ENCODE measurements at places on chromosomes 4 and X. TPM values are rescaled to one million over a fixed set of nuclear protein-coding genes. Genes with fewer than 3 reads are reported as not detected.

The ERVMER34-1 gene
- not detected for total RNA-seq

- no peak overlapping the region for H3K4me3 ChIP-seq
- H3K27me3 ChIP-seq, result no peaks in the 10 kb centered on the region
- no peak for DNase-seq
- H3K36me3 ChIP-seq, result no peaks in the 10 kb centered on the region
- H3K4me1 ChIP-seq, result peaks cover 19% of the 10 kb centered on the region
Measured at GRCh38 chr4:80540349-80540748, 204.8 kb downstream of the CFAP299 start.

- H3K27me3 ChIP-seq, result no peaks in the 10 kb centered on the region
- no peaks in the 10 kb centered on the region for H3K36me3 ChIP-seq
- no peak for DNase-seq
- no peak overlapping the region for H3K27ac ChIP-seq
- H3K4me1 ChIP-seq, result peaks cover 4% of the 10 kb centered on the region
- no peak overlapping the region for H3K4me3 ChIP-seq
Measured at GRCh38 chr4:169307576-169307975, 36.8 kb upstream of the SH3RF1 start.

GRCh38 chr4:139085141-139085540 lies 69.6 kb downstream of the NOCT start:
- peaks cover 33% of the 10 kb centered on the region for H3K4me1 ChIP-seq
- no peaks in the 10 kb centered on the region for H3K27me3 ChIP-seq
- no peak for DNase-seq
- H3K27ac ChIP-seq, result peak overlapping the region; percentile 93

The OR13H1 gene
- not detected for total RNA-seq

DNA sequence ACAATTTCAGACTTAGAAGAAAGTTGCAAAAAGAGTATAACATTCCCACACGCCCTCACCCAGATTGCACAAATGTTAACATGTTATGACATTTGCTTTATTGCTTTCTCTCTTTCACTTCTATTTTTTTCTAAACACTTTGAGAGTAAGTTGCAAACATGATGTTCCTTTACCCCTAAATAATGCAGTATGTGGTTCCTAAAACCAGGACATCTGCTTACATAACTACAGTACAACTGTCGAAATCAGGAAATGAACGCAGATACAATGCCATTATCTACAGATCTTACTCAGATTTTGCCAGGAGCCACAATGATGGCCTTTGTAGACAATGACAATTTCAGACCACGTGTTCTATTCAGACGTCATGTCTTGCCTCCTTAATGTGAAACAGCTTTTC lies 22.4 kb downstream of the SH3TC1 start:
- DNase-seq, result no peak
- no peak overlapping the region for H3K27ac ChIP-seq
- no peaks in the 10 kb centered on the region for H3K36me3 ChIP-seq
- H3K4me3 ChIP-seq, result no peak overlapping the region
- no peaks in the 10 kb centered on the region for H3K27me3 ChIP-seq

GRCh38 chr4:39521253-39521919 lies 5.9 kb downstream of the UGDH start:
- no peak overlapping the region for H3K4me3 ChIP-seq
- H3K36me3 ChIP-seq, result peaks cover 8% of the 10 kb centered on the region
- no peak overlapping the region for H3K27ac ChIP-seq
- DNase-seq, result no peak

The RRAGB gene
- 12.0 TPM for total RNA-seq

GRCh38 chr4:2963966-2964471 lies 648 bp downstream of the GRK4 start:
- no peaks in the 10 kb centered on the region for H3K27me3 ChIP-seq
- peak overlapping the region; percentile 81 for H3K4me3 ChIP-seq
- H3K36me3 ChIP-seq, result peaks cover 11% of the 10 kb centered on the region
- peaks cover 18% of the 10 kb centered on the region for H3K4me1 ChIP-seq
- DNase-seq, result peak; percentile 81

The TBC1D8B gene
- total RNA-seq, result not detected

The RXFP1 gene
- total RNA-seq, result not detected

- DNase-seq, result no peak
- no peak overlapping the region for H3K27ac ChIP-seq
- H3K4me3 ChIP-seq, result no peak overlapping the region
- H3K36me3 ChIP-seq, result no peaks in the 10 kb centered on the region
- no peaks in the 10 kb centered on the region for H3K4me1 ChIP-seq
- no peaks in the 10 kb centered on the region for H3K27me3 ChIP-seq
Measured at GRCh38 chr4:104815665-104816064, 321.0 kb upstream of the CXXC4 start.

DNA sequence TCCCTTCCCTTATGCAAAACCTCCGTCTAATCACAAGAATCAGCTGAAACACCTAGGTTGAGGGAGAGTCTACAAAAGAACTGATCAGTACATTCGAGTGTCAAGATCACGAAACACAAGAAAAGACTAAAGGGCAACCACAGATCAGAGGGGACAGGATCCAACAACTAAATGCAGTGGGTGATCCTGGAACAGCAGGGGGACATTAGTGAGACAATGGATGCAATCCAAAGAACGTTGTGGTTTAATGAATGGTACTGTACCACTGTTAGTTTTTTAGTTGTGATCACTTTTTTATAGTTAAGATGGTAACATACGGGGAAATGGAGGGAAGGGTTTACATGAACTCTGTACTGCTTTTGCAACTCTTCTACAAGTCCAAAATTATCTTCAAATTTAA lies 79.2 kb downstream of the RELL1 start:
- no peak overlapping the region for H3K4me3 ChIP-seq
- no peaks in the 10 kb centered on the region for H3K27me3 ChIP-seq
- DNase-seq, result no peak
- no peaks in the 10 kb centered on the region for H3K4me1 ChIP-seq

The SHOX gene
- not detected for total RNA-seq

DNA sequence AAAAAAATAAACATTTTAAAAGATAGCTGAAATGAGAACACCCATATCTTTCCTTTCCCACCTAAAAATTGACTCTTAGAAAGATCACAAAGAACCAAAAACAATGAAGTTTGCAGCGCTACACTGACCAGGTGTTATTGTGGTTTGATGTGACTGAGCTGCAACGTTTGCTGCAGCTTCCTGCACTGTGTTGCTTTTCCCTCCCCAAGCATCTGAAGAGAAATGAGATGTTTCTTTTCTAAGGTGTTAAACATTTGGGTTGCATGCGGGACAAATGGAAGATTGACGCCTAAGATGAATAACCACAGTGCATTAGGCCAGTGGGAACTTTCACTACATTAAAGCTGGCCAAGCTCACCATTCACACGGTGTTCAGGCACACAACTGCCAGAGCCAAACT lies 8.9 kb downstream of the LEF1 start:
- no peaks in the 10 kb centered on the region for H3K27me3 ChIP-seq
- no peaks in the 10 kb centered on the region for H3K36me3 ChIP-seq
- no peak overlapping the region for H3K27ac ChIP-seq
- no peak for DNase-seq
- no peaks in the 10 kb centered on the region for H3K4me1 ChIP-seq
- no peak overlapping the region for H3K4me3 ChIP-seq

DNA sequence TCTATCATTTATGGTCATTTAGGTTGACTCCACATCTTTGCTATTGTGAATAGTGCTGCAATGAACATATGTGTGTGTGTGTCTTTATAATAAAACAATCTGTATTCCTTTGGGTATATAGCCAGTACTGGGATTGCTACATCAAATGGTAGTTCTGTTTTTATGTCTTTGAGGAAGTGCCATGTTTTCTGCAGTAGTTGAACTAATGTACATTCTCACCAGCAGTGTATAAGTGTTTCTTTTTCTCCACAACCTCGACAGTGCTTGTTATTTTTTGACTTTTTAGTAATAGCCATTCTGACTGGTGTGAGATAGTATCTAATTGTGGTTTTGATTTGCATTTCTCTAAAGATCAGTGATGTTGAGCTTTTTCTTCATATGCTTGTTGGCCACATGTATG lies 80.5 kb downstream of the ARHGAP6 start:
- no peaks in the 10 kb centered on the region for H3K27me3 ChIP-seq
- no peak overlapping the region for H3K4me3 ChIP-seq
- no peak overlapping the region for H3K27ac ChIP-seq

The CFP gene
- total RNA-seq, result 0.54 TPM

DNA sequence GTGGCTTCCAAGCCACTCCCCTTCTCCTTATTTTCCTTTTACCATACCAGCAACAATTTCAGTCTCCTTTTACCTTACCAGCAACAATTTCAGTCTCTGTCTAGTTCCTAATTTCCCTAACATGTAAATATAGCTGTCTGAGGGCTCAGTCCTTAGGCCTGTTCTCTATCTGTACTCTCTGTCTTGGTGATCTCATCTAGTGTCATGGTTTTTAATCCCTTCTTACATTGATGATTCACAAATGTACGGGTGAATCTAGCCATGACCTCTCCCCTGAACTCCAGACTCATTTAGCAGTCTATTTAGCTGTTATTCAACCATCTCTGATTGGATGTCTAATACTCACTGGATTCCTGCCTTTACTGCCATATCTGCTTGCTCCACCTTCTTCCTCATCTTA lies 7.2 kb downstream of the IL15 start:
- H3K4me3 ChIP-seq, result no peak overlapping the region
- H3K4me1 ChIP-seq, result no peaks in the 10 kb centered on the region
- no peak for DNase-seq
- no peaks in the 10 kb centered on the region for H3K36me3 ChIP-seq

- no peaks in the 10 kb centered on the region for H3K36me3 ChIP-seq
- no peaks in the 10 kb centered on the region for H3K27me3 ChIP-seq
- no peaks in the 10 kb centered on the region for H3K4me1 ChIP-seq
- H3K4me3 ChIP-seq, result no peak overlapping the region
Measured at GRCh38 chr4:108051343-108051742, 61.7 kb downstream of the HADH start.

- no peaks in the 10 kb centered on the region for H3K4me1 ChIP-seq
- no peaks in the 10 kb centered on the region for H3K27me3 ChIP-seq
- H3K4me3 ChIP-seq, result no peak overlapping the region
- no peak for DNase-seq
Measured at GRCh38 chr4:32752962-32753361, 2032.8 kb downstream of the PCDH7 start.

The APELA gene
- total RNA-seq, result not detected

DNA sequence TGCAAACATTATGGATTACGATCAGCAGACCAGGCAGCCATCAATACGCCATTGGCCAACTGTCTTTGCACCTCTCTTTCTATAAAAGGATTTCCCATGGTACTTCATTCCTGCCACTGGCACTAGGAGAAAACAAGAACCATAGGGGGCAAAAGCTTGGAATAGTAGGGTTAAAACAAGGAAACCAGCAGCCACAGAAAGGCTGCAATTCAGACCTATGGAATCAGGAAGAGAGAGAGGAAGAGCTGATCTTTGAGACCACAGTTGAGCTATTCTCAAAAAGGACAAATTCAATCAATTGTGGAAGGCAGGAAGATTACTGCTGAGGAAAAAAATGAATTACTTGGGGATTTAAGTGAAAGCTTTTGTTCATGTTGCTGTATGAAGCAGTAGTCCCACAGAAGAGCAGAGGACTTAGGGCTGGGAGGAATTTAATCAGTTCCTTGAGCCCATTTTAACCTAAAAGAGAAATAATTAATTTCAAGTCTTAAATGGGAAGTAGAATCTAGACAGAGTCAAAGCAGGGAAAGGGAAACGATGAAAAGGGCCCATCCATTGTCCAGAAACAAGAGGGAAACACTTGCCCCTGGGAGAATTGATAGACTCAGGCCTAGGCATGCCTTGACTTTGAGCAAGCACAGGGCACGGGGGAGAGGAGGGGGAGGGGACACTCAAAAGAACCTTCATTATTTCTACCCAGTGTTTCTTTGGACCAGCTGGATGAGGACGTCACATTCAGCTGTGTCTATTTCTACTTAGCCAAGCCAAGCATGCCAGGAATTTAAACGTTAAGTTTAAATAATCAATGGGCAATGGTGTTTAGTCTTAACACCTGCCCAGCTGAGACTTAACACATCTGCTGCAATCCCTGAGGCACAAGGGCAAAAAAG lies 50.7 kb downstream of the SCD5 start:
- no peak for DNase-seq
- no peak overlapping the region for H3K27ac ChIP-seq
- no peak overlapping the region for H3K4me3 ChIP-seq
- no peaks in the 10 kb centered on the region for H3K36me3 ChIP-seq

The EREG gene
- not detected for total RNA-seq

GRCh38 chr4:53712408-53713020 lies 121.2 kb upstream of the LNX1 start:
- no peaks in the 10 kb centered on the region for H3K4me1 ChIP-seq
- no peak for DNase-seq
- H3K27me3 ChIP-seq, result no peaks in the 10 kb centered on the region
- no peak overlapping the region for H3K27ac ChIP-seq

The TIMM8A gene
- 10.3 TPM for total RNA-seq

- H3K36me3 ChIP-seq, result no peaks in the 10 kb centered on the region
- H3K27ac ChIP-seq, result no peak overlapping the region
- no peaks in the 10 kb centered on the region for H3K4me1 ChIP-seq
- no peaks in the 10 kb centered on the region for H3K27me3 ChIP-seq
- H3K4me3 ChIP-seq, result no peak overlapping the region
- no peak for DNase-seq
Measured at GRCh38 chr4:66955784-66956183, 589.5 kb downstream of the CENPC start.

DNA sequence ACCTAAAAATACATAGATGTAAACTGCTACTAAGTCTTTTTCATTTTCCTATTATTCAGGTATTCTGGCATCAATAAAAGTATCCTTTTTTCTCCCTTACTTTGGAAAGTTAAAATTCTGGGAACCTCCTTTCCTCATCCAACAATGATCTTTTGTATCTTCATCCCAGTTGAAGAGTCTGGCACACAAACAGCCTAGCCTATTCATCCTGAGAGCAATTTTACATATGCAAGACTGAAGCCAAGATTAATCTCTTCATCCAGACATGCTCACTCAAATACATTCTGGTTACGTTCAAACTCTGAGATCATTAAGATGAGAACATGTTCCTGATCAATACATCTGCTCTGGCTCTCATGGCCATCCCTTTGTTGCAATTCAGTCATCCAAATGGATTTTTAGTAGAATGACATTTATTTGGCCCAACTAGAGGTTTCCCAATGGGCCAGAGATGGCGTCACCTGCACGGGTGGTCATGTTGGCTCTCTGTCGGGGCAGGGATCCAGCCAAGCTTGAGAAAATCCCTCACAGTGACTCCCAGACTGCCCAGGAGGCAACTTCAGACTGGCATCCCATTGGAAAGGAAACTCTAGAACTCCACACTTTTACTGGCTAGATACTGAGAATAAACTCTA lies 135.3 kb upstream of the VCX2 start:
- H3K27ac ChIP-seq, result no peak overlapping the region
- H3K27me3 ChIP-seq, result no peaks in the 10 kb centered on the region
- no peaks in the 10 kb centered on the region for H3K36me3 ChIP-seq

- no peak overlapping the region for H3K27ac ChIP-seq
- no peaks in the 10 kb centered on the region for H3K36me3 ChIP-seq
- DNase-seq, result no peak
- no peak overlapping the region for H3K4me3 ChIP-seq
- no peaks in the 10 kb centered on the region for H3K4me1 ChIP-seq
Measured at GRCh38 chr4:150308824-150309472, 230.7 kb downstream of the DCLK2 start.

The SORCS2 gene
- not detected for total RNA-seq

GRCh38 chrX:136067966-136068365 lies 79.4 kb upstream of the FHL1 start:
- no peak overlapping the region for H3K4me3 ChIP-seq
- H3K36me3 ChIP-seq, result no peaks in the 10 kb centered on the region
- no peaks in the 10 kb centered on the region for H3K27me3 ChIP-seq
- peaks cover 4% of the 10 kb centered on the region for H3K4me1 ChIP-seq
- no peak overlapping the region for H3K27ac ChIP-seq
- DNase-seq, result no peak

The PPM1K gene
- 134 TPM for total RNA-seq

GRCh38 chr4:26151615-26152014 lies 169.2 kb upstream of the RBPJ start:
- no peaks in the 10 kb centered on the region for H3K36me3 ChIP-seq
- H3K4me1 ChIP-seq, result no peaks in the 10 kb centered on the region
- no peak overlapping the region for H3K27ac ChIP-seq
- H3K27me3 ChIP-seq, result no peaks in the 10 kb centered on the region
- H3K4me3 ChIP-seq, result no peak overlapping the region
